ENCODE measurements at places on chromosomes 4 and X. TPM values are rescaled to one million over a fixed set of nuclear protein-coding genes. Genes with fewer than 3 reads are reported as not detected.

Gene TMPRSS11B
- total RNA-seq: not detected

Gene VCX2
- total RNA-seq: not detected

Gene TSPAN6
- total RNA-seq: 13.0 TPM

Gene FAM9B
- not detected for total RNA-seq

Gene HEPH
- 0.60 TPM for total RNA-seq

Gene SRPX
- 4.4 TPM for total RNA-seq

Gene TCEAL6
- not detected for total RNA-seq

Gene FAM114A1
- 42.8 TPM for total RNA-seq

Gene WDR45
- total RNA-seq: 44.5 TPM

DNA sequence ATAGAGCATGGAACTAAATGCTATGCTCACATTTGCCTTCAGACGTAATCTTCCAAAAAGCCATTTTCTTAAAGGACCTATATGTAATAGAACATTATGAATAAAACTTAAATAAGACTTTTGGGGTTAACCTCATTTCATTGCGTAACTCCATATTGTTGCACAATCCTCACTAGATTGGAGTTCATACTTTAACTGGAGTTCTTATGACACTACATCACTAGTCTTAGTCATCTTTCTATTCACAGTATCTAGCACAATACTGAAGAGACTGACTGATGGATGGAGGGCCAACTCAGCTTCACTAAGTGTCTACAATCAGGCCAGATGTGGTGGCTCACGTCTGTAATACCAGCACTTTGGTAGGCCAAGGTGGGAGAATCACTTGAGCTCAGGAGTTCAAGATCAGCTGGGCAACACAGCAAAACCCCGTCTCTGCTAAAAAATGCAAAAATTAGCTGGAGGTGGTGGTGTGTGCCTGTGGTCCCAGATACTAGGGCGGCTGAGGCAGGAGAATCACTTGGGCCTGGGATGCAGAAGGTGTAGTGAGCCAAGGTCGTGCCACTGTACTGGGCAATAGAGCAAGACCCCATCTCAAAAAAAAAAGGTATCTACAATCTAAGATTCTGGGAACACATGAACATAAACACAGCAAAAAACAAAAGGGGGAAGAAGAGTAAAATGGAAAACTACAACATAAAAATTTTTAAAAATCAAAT lies 80.8 kb upstream of the MAB21L2 start:
- DNase-seq: no peak

DNA sequence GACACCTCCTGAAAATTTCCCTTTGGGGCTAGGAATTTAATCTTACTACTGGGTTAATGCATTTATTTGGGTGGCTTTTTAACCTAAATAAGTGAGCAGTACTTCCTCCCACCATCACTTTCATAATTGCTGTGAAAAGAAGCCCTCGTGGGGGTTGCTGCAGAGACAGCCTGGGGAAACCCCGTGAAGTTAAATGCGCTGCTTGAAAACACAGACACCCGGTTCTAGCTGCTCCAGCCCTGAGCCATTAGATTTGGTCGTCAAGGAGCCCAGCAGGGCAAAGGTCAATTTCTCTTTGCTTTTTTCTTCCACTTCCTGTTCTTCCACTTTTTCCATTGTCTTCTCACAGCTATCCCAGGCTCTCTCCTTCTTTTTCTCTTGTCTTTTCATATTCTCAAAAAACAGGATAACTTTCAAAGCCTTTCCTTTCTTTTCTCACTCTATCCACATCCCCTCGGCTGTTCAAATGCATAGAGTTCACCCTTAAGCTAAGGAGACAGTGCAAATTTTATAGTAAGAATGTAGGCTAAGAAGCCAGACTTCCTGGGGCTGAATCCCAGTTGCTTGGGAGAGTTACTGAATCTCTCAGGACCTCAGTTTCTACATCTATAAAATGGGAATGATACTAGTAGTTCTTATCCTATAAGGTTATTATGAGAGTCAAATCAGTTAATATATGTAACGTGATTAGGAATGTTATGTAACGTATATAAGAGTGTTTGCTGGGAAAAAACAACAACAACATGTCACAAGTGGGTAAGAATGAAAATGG lies 91.5 kb upstream of the ZNF827 start:
- DNase-seq: no peak

DNA sequence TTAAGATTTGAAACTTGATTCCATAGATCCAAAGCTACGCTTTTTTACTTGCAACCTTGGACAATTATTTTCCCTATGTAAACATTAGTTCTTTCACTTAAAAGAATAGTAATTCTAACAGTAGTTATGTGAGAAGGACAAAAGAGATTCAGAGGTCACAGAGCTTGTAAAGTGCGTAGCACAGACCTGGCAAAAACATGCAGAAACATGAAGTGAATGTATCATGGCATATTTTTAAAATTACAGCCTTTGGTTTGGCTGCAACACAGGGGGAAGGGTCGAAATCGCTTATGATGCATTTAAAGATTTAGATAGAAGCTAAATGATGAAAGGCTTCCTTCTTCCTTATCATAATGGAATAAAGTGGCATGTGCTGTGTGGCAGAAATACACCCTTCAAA lies 1068.8 kb downstream of the ARAP2 start:
- DNase-seq: no peak

DNA sequence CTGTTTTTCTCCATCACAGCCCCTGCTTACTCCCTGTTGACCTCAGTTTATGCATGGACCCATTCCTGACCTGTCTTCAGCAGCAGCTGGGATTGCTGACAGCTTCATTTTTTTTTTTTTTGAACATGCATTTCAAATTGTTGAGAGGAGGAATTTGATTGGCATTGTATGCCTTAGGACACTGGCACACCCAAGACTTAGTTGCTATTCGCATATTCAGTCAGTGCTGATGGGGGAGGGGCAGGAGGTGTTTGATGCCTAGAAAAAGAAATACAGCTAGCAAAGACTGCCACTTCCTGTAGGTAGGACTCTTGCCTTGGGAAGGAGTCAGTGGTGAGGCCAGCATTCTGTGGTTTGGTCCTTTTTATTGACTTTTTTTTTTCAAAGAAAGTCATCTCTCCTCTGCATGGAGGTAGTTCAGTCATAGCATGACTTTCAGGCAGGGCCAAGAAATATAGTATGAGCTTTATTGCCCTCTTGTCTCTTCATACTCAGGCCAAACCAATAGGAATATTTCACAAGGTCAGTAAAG lies 33.6 kb upstream of the XK start:
- DNase-seq: no peak

GRCh38 chrX:80181079-80181478 lies 166.5 kb downstream of the TBX22 start:
- DNase-seq: no peak

- DNase-seq: no peak
Observed at GRCh38 chr4:16297003-16297402, 70.7 kb upstream of the TAPT1 start.

DNA sequence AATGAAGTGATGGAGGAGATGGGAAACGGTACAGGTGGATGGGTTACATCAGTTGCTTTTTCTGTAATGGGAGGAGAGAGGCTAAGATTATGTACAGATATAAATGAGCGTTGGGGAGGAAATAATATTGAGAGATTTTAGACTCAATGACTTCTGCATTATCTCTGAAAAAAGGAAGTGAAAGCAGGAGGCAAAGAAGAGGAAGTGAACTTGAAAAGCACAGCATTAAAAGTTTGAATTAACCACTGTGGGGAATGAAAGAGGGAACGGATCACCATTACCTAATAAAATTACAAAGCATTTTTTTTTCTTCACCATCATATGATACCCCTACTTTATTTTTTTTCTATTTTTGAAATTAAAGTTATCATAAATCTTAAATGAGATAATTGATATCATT lies 1025.5 kb downstream of the RPA4 start:
- no peak for DNase-seq

GRCh38 chr4:101295691-101296090 lies 51.6 kb downstream of the PPP3CA start:
- DNase-seq: no peak

GRCh38 chr4:2071912-2072867 lies 13.1 kb downstream of the NAT8L start:
- DNase-seq: peak; percentile 85

- DNase-seq: no peak
Observed at GRCh38 chr4:14178421-14178820, 550.9 kb upstream of the BOD1L1 start.

DNA sequence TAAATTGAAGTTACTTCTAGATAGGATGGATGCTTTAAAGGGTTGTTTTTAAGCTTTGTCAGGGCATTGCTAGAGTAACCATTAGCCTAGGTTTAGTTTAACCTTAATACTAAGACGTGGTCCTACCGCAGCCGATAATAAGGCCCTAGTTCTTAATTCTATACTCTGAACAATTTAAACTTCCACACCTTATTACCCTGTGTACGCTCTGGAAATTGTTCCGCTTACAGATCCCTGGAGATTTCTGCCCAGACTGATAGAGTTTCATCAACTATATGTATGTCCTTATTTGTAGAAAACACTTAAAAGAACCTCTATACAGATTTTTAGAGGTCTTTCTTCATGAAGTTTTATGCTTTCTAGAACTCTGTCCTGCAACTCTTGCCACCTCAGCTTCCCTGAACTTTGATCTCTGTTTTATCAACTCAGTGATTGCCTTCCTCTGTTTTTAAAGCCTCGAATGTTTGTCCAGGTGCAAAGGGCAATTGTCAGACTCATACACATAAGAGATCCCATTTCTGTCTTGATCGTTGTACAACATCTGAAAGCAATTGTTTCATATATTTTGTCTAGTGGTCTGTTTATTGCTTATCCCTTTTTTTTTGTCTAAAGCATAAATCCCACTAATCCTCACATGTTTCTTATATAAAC lies 71.1 kb upstream of the VCX start:
- DNase-seq: no peak

GRCh38 chrX:17939724-17940123 lies 78.6 kb upstream of the RAI2 start:
- DNase-seq: no peak

DNA sequence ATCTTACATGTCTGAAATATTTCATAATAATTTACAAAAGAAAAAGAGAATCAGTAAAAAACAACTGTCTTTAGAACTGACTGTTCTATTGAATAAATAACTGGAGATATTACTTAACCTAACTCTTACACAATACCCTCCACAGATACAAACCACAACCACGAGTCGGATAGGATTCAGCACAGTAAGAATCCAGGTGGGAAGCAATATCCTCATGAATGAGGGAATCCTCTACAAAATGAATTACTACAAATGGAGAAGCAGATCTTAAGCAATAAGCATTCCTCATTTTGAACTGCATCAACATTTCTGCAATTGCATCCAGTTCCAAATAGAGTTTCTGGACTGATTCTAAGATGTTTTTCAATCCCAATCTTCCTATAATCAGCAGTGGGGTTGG lies 227.1 kb downstream of the SH2D1A start:
- no peak for DNase-seq

GRCh38 chr4:181821039-181822004 lies 421.9 kb upstream of the TENM3 start:
- no peak for DNase-seq

DNA sequence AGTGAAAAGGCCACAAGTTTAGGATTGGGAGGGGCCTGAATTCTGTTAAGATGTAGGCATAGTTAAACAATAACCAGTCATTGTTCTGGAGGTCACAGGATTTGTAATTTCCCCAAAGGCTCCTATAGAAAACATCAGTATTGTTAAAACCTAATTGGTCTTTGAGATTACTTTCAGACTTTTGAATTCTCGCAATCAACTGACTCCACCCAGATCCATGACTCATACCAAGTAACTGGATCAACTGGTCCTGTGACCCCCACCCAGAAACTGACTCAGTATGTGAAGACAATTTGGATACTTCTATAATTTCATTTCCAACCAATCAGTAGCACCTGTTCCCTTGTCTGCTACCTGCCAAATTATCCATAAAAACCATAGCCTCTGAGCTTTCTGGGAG lies 28.4 kb downstream of the MAGEB16 start:
- no peak for DNase-seq

GRCh38 chr4:21827575-21827974 lies 121.0 kb downstream of the KCNIP4 start:
- DNase-seq: no peak

GRCh38 chr4:86496094-86497080 lies 97.7 kb upstream of the PTPN13 start:
- DNase-seq: no peak

DNA sequence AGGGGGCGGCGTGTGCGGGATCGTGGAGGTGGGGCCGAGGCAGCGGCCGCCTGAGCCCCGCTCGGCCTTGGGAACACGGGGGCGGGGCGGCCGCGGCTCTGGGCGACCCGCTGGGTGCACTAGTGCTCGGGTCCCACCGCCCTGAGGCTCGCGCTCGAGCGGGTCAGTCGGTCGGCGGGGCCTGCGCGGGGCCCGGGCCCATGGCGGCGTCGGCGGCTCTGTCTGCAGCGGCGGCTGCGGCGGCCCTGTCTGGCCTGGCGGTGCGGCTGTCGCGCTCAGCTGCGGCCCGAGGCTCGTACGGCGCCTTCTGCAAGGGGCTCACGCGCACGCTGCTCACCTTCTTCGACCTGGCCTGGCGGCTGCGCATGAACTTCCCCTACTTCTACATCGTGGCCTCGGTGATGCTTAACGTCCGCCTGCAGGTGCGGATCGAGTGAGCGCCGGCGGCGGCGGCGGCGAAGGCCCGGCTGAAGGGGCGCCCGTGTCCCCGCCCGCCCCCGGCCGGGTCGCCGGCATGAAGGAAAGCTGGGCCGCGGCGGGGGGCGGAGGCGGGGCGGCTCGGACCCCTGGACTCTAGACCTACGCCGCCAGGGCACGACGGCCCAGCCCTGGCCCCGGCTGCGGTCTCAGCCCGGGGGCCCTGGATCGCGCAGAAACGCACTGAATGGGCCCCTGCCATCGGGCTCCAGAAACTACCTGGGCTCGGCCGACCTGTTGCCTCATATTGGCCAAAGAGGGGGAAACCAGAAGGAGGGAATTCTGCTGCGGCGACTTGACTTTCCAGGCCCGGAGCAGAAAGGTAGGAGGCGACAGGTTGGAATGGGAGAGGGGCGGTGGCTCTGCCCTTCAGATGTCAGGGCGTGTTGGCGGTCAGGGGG lies at the start of gene SMIM10L2A:
SMIM10L2A (plus strand) TSS at position 13 of the 878 bp plus-strand sequence; CDS start at position 201, 188 bp downstream.
- DNase-seq: no peak

GRCh38 chr4:82042042-82042441 lies 331.7 kb downstream of the HNRNPD start:
- no peak for DNase-seq

- no peak for DNase-seq
Observed at GRCh38 chrX:123184219-123184865, at the start of gene GRIA3. TSS of gene GRIA3 (plus strand) at chrX:123184278. CDS start at chrX:123184536, 258 bp downstream.
